ENCODE measurements at places on chromosomes 3 and 15. TPM values are rescaled to one million over a fixed set of nuclear protein-coding genes. Genes with fewer than 3 reads are reported as not detected.

- H3K4me3 ChIP-seq = peak overlapping the region; percentile 87
- no peaks in the 10 kb centered on the region for H3K4me1 ChIP-seq
- peaks cover 18% of the 10 kb centered on the region for H3K36me3 ChIP-seq
- H3K27ac ChIP-seq = peak overlapping the region; percentile 93
Observed at GRCh38 chr3:184710870-184711492, 883 bp downstream of the MAGEF1 start.

- H3K36me3 ChIP-seq = peaks cover 20% of the 10 kb centered on the region
- no peak overlapping the region for H3K4me3 ChIP-seq
- H3K27ac ChIP-seq = no peak overlapping the region
Observed at GRCh38 chr3:188339410-188340295, 185.7 kb downstream of the LPP start.

GRCh38 chr3:56157693-56158362 is 310.4 kb downstream of the ERC2 start:
- H3K4me1 ChIP-seq = no peaks in the 10 kb centered on the region
- peak; percentile 47 for DNase-seq
- H3K27me3 ChIP-seq = no peaks in the 10 kb centered on the region
- no peak overlapping the region for H3K27ac ChIP-seq

DNA sequence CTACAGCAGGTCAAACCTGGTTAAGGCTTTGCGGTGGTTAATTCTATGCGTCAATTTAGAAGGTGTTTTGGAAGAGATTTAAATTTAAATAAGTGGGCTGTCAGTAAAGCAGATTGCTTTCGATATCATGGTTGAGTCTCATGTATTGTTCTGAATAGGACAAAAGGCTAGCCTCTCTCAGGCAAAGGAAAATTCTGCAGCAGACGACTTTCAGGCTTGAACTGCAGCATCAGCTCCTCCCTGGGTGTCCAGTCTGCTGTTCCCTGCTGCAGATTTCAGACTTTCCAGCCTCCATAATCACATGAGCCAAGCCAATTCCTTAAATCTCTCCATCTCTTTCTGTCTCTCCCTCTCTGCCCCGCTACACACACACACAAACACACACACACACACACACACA is 143.2 kb downstream of the TUSC7 start:
- no peaks in the 10 kb centered on the region for H3K36me3 ChIP-seq
- no peak overlapping the region for H3K4me3 ChIP-seq
- DNase-seq = no peak
- peaks cover 5% of the 10 kb centered on the region for H3K4me1 ChIP-seq
- H3K27me3 ChIP-seq = no peaks in the 10 kb centered on the region

- no peak for DNase-seq
- H3K4me3 ChIP-seq = no peak overlapping the region
- no peak overlapping the region for H3K27ac ChIP-seq
Observed at GRCh38 chr3:36257158-36257852, 123.0 kb upstream of the STAC start.

- no peak overlapping the region for H3K4me3 ChIP-seq
- H3K4me1 ChIP-seq = no peaks in the 10 kb centered on the region
- no peaks in the 10 kb centered on the region for H3K36me3 ChIP-seq
Observed at GRCh38 chr3:29099775-29100174, 181.1 kb upstream of the RBMS3 start.

The CPEB1 gene
- total RNA-seq = 1.4 TPM
